SW 1271 (cell line): ENCODE measurements at places on chromosomes 11 and 22.

GRCh38 chr11:123536690-123537437 lies 106.8 kb downstream of the GRAMD1B start:
- no peak for DNase-seq

- DNase-seq, result no peak
Measured at GRCh38 chr11:60280412-60280811, at the start of gene MS4A4A. Gene MS4A4A (plus strand): TSS chr11:60280666. CDS start chr11:60280676, 10 bp downstream.

- no peak for DNase-seq
Measured at GRCh38 chr11:61413496-61413895, 16.3 kb downstream of the CPSF7 start.

GRCh38 chr22:46116491-46116958 lies 33.8 kb upstream of the PPARA start:
- DNase-seq, result peak; percentile 73

DNA sequence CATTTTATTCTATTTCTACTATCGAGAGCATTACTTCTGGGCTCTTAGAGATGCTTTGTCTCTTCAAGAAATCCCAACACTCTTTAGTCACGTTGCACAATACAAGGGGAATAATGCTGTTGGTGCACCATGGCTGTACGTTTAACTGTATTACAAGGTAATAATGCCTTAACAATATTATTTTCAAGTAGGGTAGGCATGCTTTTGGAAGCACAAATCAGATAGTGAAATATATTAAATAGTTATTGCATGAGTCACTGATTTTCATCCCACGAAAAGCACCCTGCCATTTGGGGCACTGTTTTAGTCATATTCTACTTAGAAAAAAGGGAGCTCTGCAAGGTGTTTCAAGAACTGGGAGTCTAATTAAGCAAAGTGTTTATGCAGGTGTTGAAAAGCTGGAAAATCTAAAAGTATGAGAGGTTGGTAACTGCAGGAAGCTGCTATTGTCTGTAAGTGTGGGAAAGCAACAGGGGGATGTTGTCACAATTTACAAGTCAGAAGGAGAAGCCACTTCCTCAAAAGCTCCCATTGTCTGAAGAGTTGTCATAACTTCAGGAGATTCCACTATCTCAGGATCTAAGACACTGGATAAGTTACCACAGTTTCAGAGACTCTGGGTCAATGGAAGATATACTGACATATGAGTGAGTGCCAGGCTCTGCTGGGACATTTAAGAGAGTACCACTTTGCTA lies 218.2 kb downstream of the JRKL start:
- no peak for DNase-seq

DNA sequence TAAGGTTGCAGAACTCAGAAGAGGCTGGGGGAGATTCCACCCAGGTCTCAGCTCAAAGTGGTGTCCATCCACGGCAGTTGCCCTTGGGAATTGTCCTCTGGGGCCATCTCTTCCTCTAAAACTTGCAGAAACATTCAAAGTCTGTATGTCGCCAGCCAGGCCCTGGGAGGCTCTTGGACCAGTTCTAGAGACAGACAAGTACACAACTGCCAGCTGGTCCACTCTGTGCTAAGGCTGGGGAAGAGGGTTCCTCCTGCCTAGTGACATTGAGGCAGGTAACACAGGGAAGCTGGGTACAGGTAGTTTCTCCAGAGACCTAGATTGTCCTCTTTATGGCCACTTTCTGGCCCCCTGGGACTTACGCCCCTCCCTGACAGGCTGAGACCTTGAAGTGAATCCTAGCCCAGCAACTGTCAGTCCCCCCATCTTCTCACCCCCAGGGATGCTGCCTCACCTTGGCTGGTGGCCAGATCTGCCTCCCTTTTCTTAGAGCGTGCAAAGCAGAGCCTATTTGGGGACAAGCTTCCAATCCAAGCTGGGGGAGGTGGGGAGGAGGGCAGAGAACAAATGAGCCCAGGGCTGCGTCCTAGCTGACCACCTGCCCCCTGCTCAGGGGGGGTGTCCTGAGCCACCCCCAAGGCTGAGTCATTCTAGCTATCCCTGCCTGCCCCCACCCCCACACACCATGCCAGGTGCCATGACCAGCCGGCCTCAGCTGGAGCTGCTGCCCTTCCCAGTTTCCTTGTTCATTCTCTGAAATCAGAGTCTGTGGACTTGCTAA lies 8.4 kb downstream of the FAM83F start:
- no peak for DNase-seq

- DNase-seq, result peak; percentile 74
Measured at GRCh38 chr11:100876815-100877520, 189.9 kb downstream of the ARHGAP42 start.

- no peak for DNase-seq
Measured at GRCh38 chr11:34449013-34449412, 10.3 kb downstream of the CAT start.

DNA sequence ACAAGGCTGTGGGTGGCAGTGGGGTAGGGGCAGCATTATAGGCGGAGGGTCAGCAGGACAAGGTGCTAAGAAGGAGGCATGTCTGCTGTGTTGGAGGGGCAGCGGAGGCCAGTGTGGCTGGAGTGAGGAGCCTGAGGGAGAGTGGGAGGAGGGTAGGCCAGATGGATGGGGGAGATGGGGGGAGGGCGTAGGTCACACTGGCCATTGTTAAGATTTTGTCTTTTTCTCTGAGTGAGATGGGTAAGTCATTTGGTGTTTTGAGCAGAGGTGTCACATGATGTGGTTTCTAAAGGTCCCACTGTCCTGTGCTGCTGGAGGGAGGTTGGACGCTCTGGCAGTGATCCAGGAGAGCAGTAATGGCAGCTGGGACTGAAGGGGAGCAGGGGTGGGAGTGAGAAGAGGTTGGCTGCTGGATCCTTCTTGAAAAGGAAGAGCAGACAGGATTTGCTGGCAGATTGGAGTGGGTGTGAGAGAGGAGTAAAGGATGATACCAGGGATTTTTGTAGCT lies 9.8 kb downstream of the PPP6R3 start:
- no peak for DNase-seq
